Activated gamma-delta T cell treated with Interleukin-2 at 50 U/mL for 16 hours (primary cell): ENCODE measurements at places on chromosomes 7 and 10.
A peak's percentile ranks its signal among the peaks of the same experiment; 100 is the strongest.

DNA sequence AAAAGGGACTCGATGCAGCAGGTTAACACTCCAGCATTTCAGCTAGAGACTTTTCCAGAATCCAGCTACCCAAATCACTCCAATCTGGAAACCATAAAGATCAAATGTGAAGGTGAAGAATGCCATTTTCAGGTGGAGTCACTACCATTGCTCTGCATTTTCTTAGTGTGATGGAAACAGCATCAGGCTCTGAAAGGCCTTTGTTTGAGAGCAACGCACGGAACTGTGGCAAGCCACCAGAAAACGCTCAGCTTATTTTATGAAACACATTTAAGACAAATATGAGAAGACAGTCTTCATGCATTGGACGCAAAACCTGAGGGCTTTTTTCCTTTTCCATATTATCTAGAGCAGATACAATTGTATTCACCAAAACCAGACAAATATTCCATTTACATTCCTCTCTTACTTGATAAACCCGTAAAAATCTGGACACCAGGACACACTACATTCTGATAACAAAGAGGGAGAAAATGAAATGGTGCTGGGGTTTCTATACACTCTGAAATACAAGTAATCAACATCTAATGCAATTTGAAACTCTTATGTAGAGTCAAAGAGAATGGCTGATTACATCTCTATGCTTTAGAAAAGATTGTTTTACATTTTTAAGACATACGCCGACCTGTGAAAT, 99.1 kb downstream of the NRP1 start:
- DNase-seq, result no peak

GRCh38 chr7:123133924-123134323, 65.8 kb downstream of the SLC13A1 start:
- DNase-seq, result no peak

DNA sequence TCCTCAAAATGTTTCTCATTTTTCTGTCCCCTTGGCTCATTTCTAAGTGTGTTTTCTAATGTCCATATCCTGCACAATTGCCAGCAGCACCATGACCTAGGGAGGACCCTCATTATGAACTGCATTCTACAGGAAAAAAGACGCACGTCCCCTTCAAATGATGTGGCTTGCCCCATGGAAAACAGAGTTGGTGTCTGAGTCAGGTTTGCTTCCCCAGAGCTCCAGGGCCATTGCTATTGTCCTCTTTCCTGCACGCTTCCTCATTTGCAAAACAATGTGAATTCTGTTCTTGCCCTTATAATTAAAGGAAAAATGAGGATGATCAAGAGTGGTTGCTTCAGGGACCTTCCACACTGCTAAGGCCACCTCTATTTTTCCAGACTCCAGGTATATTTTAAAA, 14.7 kb upstream of the ASB4 start:
- DNase-seq, result no peak

GRCh38 chr10:53748319-53748718, 975.7 kb upstream of the MBL2 start:
- no peak for DNase-seq

DNA sequence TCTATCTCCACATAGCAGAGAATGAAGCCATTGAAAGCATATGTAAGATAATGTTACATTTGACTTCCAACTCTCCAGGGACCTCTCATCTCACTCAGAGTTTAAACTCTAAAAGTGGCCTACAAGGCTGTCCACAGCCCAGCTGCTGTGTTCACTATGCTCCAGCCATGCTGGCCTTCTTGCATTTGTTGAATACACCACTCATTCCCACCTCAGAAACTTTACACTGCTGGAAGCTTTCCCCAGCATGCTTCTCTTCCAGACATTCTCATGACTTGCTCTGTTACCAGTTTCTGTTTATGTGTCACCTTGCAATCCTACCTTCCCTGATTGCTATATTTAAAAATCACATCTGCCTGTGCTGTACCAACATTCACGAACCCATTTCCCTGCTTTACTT, 167.2 kb downstream of the WNT2 start:
- DNase-seq, result no peak

GRCh38 chr10:26799342-26799741, 61.4 kb downstream of the ABI1 start:
- DNase-seq, result no peak

- no peak for DNase-seq
Measured at GRCh38 chr10:93947055-93947454, 46.7 kb upstream of the PLCE1 start.

DNA sequence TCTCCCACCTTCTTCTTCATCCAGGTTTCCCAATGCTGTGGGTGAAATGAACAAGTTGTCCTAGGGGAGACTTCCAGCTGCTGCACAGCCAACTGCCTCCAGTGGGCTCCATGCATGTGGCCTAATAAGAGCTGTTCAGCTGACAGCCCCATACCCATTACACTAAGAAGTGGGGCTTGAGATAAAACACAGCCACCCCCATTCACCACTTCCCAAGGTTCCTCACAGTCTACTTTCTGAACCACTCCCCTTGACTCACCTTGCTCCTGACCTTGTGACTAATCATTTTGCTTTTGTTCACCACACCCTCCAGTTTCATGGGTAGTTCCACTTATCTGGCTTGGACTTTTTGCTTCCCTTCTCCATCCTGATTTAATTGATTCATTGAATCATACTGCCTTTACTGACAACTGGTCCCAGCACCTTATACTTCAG, 119.3 kb downstream of the CABCOCO1 start:
- no peak for DNase-seq

DNA sequence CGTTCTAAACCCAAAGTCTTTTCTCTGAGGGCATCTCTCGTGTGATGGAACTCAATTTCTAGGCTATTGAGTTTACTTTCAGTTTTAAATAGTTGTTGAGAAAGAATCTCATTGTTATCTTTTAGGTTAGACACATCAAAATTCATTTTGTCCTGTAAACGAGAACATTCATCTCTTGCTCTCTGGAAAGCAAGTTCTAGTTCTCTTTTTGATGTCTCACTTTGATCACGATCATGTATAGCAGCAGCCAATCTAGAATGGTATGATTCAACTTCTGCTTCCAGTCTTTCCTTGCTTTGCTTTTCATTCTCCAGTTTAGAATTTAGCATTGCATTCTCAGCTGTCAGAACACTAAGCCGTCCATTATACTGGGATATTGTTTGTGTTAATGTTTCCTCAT, 65.1 kb downstream of the ANKRD26 start:
- no peak for DNase-seq

- DNase-seq, result peak; percentile 36
Measured at GRCh38 chr10:100341953-100342626, 4.9 kb upstream of the SCD start.

GRCh38 chr10:86221442-86222335, 144.9 kb downstream of the GRID1 start:
- DNase-seq, result no peak

DNA sequence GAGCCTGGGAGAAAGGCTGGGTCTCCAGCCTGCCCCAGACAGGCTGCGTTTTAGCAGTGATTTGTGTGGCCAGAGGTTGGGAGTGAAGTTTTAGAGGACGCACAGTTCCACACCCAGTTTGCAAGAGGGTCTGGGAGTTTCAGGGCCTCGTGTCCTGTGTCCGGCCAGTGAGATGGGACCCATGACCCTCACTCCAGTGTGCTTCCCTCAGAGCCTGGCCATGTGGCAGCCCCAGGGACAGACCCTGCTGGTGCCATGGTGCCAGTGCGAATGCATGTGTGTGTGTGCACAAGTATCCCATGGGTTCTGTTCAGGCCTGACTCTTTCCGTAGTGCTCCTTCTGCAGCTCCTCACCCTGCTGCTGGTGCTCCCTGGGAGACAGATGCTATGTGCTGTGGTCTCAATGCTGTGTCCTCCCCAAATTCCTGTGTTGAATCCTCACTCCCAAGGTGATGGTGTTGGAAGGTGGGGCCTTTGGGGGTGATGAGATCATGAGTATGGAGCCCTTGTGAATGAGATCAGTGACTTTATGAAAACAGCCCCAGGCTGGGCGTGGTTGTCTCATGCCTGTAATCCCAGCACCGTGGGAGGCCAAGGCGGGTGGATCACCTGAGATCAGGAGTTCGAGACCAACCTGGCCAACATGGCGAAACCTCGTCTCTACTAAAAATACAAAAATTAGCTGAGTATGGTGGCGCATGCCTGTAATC, 16.5 kb downstream of the ECHDC3 start:
- DNase-seq, result no peak

GRCh38 chr10:75978213-75978612, 546.8 kb downstream of the LRMDA start:
- no peak for DNase-seq

DNA sequence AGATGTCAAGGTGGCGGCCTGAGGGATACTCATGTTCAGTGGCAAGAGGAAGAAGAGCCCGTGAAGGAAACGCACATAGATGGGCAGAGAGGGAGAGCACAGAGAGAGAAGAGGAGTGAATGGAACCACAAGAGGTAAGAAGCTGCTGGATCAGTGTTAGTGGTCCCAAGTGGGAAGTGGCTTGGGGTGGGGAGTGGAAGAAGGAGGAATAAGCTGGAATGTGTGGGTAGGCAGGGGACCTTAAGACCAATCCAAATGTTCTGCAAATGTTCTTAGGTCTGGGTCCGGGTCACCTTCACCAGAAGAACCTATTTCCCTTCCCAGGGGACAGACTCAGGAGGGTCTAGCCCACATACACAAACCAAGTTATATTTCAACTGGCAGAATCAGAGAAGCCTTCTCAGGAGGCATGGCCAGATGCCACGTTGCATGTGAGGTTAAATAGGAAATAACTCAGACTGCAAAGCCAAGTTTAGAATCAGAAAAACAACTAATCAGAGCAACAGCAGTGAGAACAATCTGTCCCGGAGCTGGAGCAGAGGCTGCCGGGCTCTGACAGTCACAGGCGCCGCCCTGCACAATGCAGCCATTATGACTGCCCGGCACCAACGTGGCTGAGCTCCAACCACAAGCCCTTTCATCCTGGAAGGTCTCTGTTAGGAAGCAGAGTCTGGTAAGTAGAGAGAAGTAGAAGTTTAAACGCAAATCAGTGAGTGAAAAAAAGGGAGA, 78.6 kb upstream of the ARMC3 start:
- DNase-seq, result no peak

DNA sequence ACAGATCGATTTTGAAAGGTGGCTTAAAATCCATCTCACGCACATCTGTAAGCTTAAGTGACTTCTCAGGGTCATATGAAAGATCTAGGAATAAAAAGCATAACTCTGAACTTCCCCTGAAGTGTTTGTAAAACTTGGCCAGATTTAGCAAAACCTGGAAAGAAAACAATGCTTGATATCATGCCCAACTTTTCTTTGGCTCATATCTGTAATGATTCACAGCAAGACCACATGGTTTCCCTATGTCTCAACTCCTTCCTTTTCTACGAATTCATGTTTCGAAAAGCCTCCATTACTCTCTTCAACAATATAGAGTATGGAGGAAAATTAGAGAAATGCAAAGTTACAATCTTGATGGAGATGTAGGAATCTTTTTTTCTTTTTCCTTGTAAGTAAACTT, 20.1 kb upstream of the CABCOCO1 start:
- DNase-seq, result no peak

GRCh38 chr7:10429031-10429430, 544.6 kb upstream of the PHF14 start:
- no peak for DNase-seq

DNA sequence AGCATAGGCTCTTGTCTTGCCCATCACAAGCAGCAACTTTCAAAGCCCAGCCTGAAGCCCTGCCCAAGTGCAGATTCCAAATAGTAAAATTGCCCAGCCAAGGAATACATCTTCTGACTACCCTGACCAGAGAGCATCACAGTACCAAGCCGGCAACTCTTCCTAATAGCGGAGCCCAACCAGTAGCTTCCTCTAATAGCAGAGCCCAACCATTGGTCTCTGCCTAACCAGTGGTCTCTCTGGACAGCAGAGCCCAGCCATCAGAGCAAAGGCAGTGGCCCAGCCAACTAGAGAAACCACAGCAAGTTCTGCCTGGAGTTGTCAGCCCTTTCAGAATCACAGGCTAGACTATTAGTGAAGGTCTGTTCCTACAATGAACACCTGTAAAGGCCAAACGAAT, 285.6 kb downstream of the HGF start:
- DNase-seq, result no peak

DNA sequence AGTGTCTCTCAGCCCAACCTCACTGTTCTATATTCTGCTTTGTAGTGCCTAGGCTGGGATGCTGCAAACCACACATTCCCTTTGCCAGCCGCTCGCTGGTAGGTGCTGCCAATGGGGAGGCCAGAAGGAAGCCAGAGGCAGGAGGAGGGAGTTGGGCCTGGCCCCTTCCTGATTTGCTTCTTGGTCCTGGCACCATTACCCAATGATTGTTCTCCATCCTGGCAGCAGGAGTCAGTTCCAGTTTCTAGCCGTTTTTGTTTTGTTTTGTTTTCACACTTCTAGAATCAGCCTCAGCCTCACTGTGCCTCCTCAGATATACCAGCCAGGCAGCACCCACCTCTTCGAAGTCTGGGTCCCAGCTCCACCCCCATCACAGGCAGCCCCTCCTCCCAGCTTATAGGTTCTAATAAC, 27.4 kb upstream of the LOXL4 start:
- no peak for DNase-seq

- no peak for DNase-seq
Measured at GRCh38 chr7:520503-521161, 986 bp upstream of the PDGFA start.

GRCh38 chr7:11469028-11469745, 362.8 kb downstream of the THSD7A start:
- no peak for DNase-seq

- no peak for DNase-seq
Measured at GRCh38 chr7:34406848-34407530, 251.0 kb upstream of the NPSR1 start.

DNA sequence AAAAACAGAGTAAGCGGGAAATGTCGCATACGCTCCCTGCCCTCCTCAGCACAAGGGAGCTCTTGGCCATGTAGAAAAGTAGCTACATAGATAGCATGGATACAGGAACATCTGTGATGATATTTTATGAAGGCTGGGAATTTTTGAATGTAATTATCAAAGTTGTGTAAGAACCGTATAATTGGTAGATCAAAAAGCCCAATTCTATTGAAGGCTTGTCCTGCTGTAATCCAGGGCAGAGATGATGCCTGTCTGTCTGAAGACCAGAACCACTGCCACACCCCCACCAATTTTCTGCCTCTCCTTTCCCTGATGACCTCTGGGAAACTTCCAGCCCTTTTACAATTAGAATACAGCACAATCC, 51.4 kb downstream of the ZRANB1 start:
- DNase-seq, result no peak

GRCh38 chr7:30427296-30428070, 51.1 kb downstream of the NOD1 start:
- no peak for DNase-seq
